Pericardium fibroblast (primary cell): ENCODE measurements at places on chromosomes 3 and 15. TPM values are rescaled to one million over a fixed set of nuclear protein-coding genes. Genes with fewer than 3 reads are reported as not detected.

Gene GABRA5
- 0.23 TPM in 1 of 2 replicates, not detected in the other for total RNA-seq

Gene CHRNA7
- not detected in 2 replicates for total RNA-seq

Gene CHRNB4
- total RNA-seq: not detected in 2 replicates

Gene GOLGA8T
- 0.12 TPM in 1 of 2 replicates, not detected in the other for total RNA-seq

Gene RYR3
- total RNA-seq: not detected in 2 replicates

Gene SGO1
- 0.47 and 1.4 TPM in 2 replicates for total RNA-seq

Gene EPHB3
- total RNA-seq: 7.4 and 13.8 TPM in 2 replicates

Gene SLC15A2
- total RNA-seq: under 0.01 and 1.2 TPM in 2 replicates

Gene RAMAC
- 19.1 and 25.4 TPM in 2 replicates for total RNA-seq

Gene SNURF
- total RNA-seq: 0.26 and 1.5 TPM in 2 replicates

Gene HRG
- total RNA-seq: not detected in 2 replicates

Gene C2CD4B
- total RNA-seq: 0.12 and 0.77 TPM in 2 replicates

Gene WDR72
- not detected in 2 replicates for total RNA-seq

Gene ECE2
- not detected in 2 replicates for total RNA-seq

Gene HLTF
- 15.7 and 19.4 TPM in 2 replicates for total RNA-seq

Gene INKA1
- total RNA-seq: 3.4 and 11.9 TPM in 2 replicates

Gene U2SURP
- 22.3 and 26.1 TPM in 2 replicates for total RNA-seq

Gene C3orf70
- 0.34 and 4.3 TPM in 2 replicates for total RNA-seq

Gene IQCF2
- total RNA-seq: not detected in 2 replicates

Gene ADAMTSL3
- total RNA-seq: 0.26 and 4.2 TPM in 2 replicates

Gene ADAMTS7
- 28.6 and 30.8 TPM in 2 replicates for total RNA-seq

Gene RHCG
- total RNA-seq: 0.12 TPM in 1 of 2 replicates, not detected in the other

Gene SLC24A5
- not detected in 2 replicates for total RNA-seq

Gene SELENOT
- 66.7 and 76.8 TPM in 2 replicates for total RNA-seq

Gene AADACL2
- total RNA-seq: not detected in 2 replicates

Gene HTR3E
- total RNA-seq: not detected in 2 replicates

Gene KIF23
- 3.5 and 3.7 TPM in 2 replicates for total RNA-seq

Gene ZBED2
- under 0.01 TPM in 1 of 2 replicates, not detected in the other for total RNA-seq

Gene OSTN
- 5.2 TPM in 1 of 2 replicates, not detected in the other for total RNA-seq

Gene BTBD1
- 85.2 and 90.8 TPM in 2 replicates for total RNA-seq
